ENCODE measurements at places on chromosomes 5 and 9.
A peak's percentile ranks its signal among the peaks of the same experiment; 100 is the strongest.

GRCh38 chr5:68267066-68267465 lies 51.5 kb downstream of the PIK3R1 start:
- DNase-seq: peak; percentile 97

DNA sequence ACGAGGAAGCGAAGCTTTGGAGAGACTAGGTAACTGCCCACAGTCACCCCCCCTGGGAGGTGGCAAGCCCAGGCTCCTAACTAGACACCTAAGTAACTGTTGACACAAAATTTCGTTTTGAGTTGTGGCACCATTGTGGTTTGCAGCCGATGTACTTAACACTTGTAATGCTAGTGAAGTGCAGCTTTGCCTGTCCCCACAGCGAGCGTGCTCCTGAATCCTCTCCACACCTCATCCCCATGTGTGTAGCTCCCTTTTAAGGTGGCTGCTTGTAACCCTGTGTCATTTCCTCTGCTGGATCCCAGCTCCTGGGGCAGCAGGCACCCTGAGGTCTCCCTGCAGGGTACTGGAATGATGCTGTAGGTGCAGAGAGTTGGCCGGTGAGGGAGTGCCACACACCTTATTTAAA lies 114.9 kb downstream of the TRIO start:
- no peak for DNase-seq

DNA sequence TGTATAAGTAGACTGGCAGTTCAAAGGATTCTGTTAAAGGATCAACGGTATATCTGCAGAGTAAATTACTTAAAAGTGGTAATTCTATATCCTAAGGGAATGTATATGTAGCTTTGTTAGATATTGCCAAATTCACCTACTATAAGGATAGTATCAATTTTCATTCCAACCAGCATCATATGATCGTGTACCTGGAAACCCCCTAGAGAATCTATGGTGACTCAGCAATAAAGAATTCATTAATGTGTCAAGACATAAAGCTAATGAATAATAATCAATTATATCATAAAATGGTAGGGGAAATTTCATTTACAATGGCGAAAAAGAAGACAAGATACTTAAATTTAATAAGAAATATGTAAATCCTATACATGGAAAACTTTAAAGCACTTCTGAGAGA lies 234.1 kb upstream of the ACTBL2 start:
- DNase-seq: no peak

DNA sequence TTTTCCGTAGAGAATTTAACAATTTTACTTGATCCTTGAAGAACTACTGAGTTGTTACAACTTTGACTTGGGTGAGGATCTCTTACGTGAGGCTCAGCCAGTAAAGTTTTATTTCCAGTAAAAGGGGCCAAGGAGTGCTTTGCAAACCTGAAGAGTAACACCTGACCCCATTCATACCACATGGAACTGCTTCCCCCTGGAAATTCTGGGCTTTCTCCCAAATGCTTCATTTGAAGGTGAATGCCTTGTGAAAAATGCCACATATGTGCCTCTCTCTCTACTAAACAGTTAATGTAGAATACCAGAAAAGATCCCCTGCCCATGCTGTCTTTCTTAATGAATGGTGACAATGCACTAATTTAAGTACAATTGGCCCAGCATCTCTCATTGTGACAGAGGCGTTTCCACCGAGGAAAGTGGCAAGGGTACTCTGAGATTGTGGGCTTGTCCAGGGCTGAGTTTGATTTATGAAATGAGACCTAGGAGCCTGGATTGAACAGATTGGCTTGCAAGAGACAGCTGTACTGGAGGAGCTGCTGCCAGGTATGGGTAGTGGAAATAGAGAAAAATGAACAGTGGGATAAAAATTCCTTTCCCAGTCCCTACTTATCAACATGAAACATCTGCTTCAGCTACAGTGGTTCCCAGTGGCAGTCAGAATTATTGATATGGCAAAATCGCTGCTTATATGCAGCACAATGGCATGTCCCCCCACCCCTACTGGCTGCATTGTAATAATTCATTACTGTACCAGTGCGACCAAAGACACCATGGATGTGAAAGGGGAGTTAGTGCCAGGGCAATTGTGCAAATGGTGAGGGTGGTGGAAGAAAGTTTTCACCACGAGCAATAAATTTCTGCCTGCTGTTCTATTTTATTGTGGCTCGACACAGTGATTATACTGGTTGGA lies 843.7 kb upstream of the WWC1 start:
- peak; percentile 1 for DNase-seq

GRCh38 chr5:163565931-163566608 lies 60.7 kb downstream of the MAT2B start:
- no peak for DNase-seq

DNA sequence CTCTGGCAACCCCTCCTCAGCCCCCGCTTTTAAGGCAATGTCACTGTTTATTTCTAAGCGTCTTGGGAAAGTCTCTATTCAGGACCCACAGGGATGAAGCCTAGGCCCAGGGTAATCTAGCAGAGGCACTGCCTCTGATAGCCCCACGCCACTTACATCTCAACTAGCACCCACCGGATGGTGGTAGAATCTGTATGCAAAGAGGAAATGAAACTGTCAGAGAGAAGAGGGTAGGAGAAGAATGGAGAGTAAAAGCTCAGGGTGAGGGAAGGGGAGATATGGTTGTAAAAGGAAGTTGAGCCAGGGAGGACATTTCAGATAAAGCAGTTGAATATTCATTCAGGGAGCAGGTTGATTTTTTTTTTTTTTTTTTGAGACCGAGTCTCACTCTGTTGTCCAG lies 3.0 kb downstream of the FRRS1L start:
- DNase-seq: no peak
